Thymus (tissue), 14 donors: ENCODE measurements at places on chromosomes 4 and X. TPM values are rescaled to one million over a fixed set of nuclear protein-coding genes. Genes with fewer than 3 reads are reported as not detected.

DNA sequence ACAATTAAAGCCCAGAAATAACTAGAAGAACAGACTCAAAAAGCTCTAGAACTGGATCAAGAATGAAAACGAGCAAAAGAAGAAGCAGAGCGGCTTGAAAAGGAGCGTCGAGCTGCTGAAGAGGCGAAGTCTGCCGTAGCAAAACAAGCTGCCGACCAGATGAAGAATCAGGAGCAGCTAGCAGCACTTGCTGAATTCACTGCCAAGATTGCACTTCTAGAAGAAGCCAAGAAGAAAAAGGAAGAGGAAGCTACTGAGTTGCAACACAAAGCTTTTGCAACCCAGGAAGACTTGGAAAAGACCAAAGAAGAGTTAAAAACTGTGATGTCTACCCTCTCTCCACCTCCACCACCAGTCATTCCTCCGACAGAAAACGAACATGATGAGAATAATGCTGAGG lies 56.1 kb upstream of the PPP4R3C start:
- no peak for DNase-seq

DDIT4L gene
- 1.5 TPM for polyA plus RNA-seq

- DNase-seq: no peak
Measured at GRCh38 chrX:137565921-137566745, at the start of gene ZIC3. ZIC3 (plus strand) TSS chrX:137566127; CDS start chrX:137566692, 565 bp downstream.

FAM184B gene
- 0.09 TPM for polyA plus RNA-seq

GRCh38 chrX:72367516-72367915 lies 61.8 kb upstream of the CITED1 start:
- DNase-seq: no peak

- no peak for DNase-seq
Measured at GRCh38 chrX:40108162-40108958, 10.6 kb upstream of the BCOR start.

- DNase-seq: peak; percentile 7
Measured at GRCh38 chrX:20140420-20140819, 1.2 kb downstream of the EIF1AX start.

CAMK2D gene
- 23.0 TPM for polyA plus RNA-seq

DNA sequence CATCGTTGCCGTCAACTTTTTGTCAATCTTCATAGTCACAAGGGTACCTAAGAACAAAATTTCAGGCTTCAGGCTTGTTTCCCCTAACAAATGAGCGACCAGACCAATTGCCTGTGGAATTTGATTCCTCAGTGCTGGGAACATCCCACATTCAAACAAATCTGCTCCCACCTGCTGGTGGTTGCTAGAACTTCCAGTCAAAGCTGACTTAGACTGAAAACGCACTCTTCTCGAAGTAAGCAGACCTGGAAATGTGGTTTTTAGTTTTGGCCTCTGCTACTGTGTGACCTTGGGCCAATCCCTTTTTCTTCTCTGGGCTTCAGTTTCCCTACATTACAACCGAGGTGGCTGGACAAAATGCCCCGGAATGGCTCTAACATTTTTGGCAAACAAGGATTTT lies 1.8 kb upstream of the GABRQ start:
- DNase-seq: no peak

BGN gene
- 21.6 TPM for polyA plus RNA-seq

- DNase-seq: no peak
Measured at GRCh38 chrX:33188881-33189280, 22.5 kb downstream of the DMD start.

MAGEB6 gene
- polyA plus RNA-seq: not detected

DNA sequence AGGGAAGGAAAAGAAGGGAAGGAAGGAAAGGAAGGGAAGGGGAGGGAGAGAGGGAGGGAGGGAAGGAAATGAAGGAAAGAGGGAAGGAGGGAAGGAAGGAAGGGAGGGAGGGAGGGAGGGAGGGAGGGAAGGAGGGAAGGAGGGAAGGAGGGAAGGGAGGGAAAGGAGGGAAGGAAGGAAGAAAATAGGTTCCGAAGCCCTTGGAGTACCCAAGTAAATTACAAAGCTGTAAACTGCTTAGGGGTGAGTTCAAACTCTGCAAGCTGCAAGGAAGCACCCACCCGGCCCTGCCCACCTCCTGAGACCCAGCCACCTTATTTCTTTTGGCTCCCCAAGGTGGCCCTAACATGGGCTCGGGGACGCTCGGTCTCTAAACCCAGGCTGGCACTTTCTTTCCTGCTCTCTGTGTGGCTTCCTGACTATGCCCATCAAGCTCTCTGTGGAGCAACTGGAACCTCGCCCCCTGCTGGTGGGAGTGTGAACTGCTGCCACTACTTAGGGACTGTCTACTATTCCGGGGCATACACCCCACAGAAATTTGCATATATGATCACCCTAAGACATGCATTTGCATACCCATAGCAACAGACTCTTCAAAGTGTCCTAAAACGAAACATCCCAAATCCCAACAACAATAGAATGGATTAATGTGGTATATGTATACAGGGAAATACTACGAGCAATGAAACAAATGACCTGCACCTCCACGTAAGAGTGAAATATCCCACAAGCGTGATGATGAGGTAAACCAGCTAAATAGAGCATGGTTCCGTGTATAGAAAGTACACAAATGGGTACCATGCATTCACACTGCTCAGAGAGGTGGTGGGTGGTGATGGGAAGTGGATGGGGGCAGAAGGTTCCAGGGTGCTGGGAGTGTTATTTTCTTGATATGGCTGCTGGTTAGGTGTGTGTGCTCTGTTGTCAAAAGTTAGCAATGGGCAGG lies 151.7 kb upstream of the TBL1X start:
- peak; percentile 11 for DNase-seq

DNA sequence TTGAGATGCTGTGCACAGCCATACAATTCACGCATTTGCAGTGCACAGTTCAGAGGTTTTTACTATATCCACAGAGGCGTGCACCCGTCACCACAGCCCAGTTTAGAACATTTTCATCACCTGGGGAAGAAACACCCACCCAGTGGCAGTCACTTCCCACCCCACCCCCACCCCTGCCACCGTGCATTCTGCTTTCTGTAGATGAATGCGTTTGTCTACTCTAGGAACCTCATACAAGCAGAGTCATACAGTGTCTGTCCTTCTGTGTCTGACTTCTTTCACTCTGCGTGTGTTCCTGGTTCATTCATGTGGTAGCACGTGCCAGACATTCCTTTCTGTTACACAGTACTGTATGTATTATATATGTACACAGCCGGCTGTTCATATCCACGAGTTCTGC lies 122.8 kb downstream of the TBL1X start:
- DNase-seq: peak; percentile 39

TDO2 gene
- polyA plus RNA-seq: 1.1 TPM

- no peak for DNase-seq
Measured at GRCh38 chrX:147945286-147945685, 33.6 kb downstream of the FMR1 start.

GRCh38 chr4:90598741-90599140 lies 471.5 kb downstream of the CCSER1 start:
- no peak for DNase-seq

- DNase-seq: no peak
Measured at GRCh38 chr4:56460085-56460484, 7.3 kb upstream of the SRP72 start.

- no peak for DNase-seq
Measured at GRCh38 chr4:10008609-10009005, 12.7 kb downstream of the SLC2A9 start.

DCHS2 gene
- polyA plus RNA-seq: 0.07 TPM

- DNase-seq: no peak
Measured at GRCh38 chrX:38616904-38617303, 55.6 kb downstream of the TSPAN7 start.

USP17L27 gene
- polyA plus RNA-seq: not detected

GSTCD gene
- 3.3 TPM for polyA plus RNA-seq

GRCh38 chrX:150683536-150684146 lies 9.6 kb upstream of the MTMR1 start:
- no peak for DNase-seq

DNA sequence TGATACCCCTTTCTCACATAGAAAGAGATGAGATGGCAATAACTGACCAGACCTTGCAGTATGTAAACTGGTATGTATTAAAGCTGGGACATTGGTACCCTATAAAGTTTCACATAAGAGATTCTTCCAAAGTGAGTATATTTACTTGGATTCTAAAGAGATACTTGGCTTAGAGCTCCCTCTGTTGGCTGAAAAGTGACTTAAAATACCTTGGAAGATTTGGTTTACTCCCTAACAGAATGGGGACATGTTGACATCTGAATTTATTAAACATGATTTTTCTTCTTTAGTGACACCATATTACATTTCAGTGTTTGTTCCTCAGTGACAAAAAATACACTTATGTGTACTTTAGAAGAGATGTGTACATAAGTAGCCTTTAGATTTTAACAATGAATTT lies 47.9 kb upstream of the RGN start:
- DNase-seq: no peak

DNA sequence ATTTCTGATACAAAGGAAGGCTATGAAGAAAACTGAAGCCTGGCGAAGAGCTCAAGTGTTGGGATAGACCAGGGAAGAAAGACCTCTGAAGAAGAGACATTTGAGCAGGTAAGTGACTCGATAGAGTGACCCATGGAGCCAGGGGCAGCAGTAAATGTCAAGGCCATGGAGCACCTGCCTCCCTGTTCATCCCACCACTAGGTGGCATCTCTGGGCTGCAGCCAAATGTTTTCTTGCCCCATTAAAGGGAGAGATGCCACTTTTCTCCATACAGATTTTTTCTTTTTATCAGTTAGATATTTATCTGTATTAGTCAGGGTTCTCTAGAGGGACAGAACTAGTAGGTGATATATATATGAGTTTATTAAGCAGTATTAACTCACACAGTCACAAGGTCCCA lies 4.9 kb upstream of the ZNF81 start:
- no peak for DNase-seq

- DNase-seq: no peak
Measured at GRCh38 chrX:150635952-150636351, 57.2 kb upstream of the MTMR1 start.

GRCh38 chr4:98659106-98659592 lies 738 bp upstream of the TSPAN5 start:
- no peak for DNase-seq

- no peak for DNase-seq
Measured at GRCh38 chr4:58849026-58849425, 1738.8 kb upstream of the IGFBP7 start.
